ENCODE measurements at places on chromosomes 2 and 18.

DNA sequence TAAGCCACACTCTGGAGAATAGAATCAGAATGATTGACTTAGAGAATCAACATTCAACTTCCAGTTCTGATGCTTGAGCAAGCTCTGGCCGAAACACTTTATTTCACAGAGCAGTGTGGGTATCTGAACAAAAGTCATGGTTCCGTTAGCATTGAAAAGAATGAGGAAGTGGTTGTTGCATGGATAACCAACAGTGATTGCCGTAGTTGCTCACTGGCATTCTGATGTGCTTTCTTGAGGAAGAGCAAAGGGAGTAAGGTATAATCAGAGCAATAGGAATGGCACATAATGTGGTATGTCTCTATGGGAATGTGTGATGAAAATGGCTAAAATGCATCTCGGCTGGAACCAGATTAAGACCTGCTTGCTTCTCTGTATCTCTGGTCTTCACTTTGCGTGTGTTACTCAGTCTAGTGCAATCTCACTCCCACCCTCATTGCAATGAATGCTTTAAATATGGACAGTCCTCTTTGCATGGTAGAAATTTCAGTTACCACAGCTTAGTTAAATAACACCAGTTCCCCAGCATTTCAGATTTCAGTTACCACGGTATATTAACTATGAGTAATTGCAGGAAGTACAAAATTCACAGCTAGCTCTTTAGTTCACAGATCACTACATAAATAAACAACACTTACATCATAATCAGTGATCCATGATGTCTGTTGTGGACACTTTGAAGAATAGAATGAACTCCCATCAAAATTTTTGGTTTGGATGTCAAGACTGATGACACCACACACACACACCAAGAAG is 7.8 kb upstream of the RAB12 start:
- no peak for DNase-seq

- DNase-seq: no peak
These were observed 658.3 kb upstream of the NXPH2 start for GRCh38 chr2:139438478-139438877.

- no peak for DNase-seq
These were observed 27.2 kb downstream of the WIPF1 start for GRCh38 chr2:174570318-174570958.

DNA sequence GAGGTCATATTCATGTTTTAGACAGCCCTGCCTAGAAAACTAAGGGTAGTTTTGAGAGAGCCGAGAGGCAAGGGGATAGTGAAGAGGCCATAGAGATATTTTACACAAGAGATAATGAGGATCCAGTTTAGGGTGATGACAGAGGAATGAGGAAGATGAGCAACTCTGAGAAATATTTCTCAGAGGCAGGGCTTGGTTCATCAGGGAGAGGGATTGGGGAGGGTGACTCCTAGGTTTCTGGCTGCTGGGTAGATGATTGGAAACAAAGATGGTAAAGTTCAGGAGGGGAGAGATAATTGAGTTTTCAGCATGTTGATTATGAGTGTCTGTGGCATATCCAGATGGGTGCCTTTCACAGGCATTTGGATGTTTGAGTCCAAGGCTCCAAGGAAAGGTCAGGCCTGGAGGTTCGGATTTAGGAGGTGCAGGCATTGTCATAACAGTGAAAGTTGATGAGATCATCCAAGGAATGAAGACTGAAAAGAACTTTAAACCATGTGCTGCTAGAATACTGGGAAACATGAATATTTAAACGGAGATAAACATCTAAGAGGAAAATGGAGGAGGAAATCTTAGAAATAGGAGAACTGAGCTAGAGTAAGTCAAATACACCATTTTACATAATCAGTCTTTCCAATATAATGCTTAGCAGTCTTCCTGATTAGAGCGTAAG is 7.4 kb downstream of the MYL12B start:
- no peak for DNase-seq

DNA sequence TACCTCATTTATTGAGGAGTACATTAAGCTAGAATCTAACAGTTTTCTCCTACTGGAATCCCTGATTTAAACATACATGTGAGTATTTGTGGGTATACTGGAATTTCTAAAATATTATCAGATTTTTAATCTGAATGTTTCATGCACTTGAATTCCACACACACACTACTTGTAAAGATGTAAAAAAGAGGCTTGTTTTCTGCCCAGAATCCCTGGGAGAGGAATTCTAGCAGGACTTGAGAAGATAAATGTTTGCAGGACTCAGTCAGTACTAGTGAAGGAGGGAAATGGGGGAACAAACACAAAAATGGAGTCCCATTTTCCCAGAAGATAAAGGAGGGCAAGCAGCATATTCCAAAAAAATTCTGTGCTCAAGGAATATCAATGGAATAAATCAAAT is 17.0 kb downstream of the COL5A2 start:
- no peak for DNase-seq

- no peak for DNase-seq
These were observed 178.4 kb upstream of the EPAS1 start for GRCh38 chr2:46118656-46119371.

DNA sequence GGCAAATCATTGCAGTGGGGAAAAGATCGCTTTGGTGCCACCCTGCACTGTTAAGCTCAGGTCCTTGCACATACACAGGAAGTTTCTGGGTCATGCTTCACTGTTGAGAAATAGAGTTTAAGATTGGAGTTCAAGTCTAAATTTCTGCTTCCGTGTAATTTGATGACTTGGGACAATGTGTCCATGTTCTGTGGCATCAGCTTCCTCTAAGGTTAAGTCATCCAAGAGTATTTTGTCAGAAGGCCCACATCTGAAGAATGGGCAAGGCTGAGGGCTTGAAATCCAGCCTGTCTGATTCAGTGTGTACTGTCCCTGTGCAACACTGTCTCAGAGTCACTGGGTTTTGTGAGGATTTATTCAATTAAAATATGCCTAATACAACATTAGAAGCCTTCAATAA is 880.7 kb downstream of the SUCLG1 start:
- no peak for DNase-seq

GRCh38 chr2:48454504-48454903 is 75.5 kb upstream of the STON1 start:
- DNase-seq: no peak

- DNase-seq: no peak
These were observed 24.1 kb downstream of the REEP1 start for GRCh38 chr2:86313341-86313740.

DNA sequence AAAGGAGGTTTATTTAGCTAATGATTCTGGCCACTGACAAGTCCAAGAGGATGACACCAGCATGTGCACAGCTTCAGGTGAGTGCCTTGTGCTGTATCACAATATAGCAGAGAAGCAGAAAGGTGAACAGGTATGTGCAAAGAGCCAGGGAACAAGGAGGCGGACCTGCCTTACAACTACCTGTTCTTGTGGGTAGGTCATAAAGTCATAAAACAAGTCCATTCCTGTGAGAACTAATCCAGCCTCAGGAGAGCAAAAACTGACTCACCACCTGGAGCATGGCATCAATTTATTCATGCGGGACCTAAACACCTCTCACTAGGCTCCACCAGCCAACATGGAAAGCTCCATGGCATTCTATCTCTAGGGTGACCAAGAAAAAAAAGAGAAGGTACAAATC is 234.2 kb downstream of the ASXL3 start:
- DNase-seq: no peak

- no peak for DNase-seq
These were observed 187.6 kb upstream of the HNMT start for GRCh38 chr2:137776697-137777096.

DNA sequence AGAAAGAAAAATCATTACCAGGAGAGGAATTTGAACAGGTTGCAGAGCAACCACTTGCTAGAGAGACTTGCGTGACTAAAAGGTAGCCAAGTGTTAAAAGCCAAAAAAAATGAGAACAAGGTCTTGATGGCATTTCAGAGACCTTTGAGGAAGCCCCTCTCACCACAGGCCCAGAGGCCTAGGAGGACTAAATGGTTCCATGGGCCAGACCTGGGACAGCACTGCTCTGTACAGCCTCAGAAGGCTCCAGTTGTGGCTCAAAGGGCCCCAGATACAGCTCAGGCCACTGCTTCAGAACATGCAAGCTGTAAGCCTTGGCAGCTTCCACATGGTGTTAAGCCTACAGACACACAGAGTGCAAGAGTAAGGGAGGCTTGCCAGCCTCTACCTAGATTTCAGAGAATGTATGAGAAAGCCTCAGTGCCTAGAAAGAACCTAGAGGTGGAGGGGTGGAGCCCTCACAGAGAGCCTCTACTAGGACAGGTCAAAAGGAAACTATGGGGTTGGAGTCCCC is 15.3 kb downstream of the CNDP1 start:
- DNase-seq: no peak

GRCh38 chr18:35131387-35132020 is 90.3 kb downstream of the MAPRE2 start:
- no peak for DNase-seq

DNA sequence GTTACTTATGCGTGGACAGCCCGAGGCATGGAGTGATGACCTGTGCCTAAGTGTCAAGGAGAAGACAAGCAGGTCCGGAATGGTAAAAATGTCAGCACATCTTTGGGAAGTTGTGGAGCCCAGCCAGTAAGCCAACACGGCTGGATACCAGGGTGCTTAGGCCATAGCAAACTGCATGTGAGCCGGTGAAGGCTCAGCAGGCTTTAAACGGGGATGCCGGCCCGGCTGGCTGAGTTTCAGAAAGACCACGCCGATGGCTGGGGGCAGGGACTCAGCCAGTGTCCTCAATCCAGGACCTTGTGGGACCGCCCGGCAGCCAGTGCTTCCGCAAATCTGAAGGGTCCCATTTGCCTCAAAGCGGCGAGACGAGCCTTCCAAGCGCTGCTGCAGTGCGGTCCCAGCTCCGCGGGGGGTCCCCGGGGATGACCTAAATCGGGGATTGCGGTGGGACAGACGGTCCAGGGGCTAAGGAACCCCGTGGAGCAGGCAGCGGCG is 946 bp upstream of the AGAP1 start:
- DNase-seq: no peak

DNA sequence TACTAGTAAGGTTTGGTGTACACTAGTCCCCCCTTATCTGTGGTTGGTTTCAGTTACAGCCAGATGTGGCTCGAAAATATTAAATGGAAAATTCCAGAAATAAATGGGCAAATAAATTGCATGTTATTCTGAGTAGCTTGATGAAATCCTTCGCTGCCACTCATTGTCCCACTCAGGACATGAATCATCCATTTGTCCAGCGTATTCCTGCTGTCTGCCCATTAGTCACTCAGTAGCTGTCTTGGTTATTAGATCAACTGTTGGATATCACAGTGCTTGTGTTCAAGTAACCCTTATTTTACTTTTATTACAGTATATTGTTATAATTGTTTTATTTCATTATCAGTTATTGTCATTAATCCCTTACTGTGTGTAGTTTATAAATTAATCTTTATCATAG is 21.7 kb downstream of the ZDBF2 start:
- DNase-seq: no peak

GRCh38 chr2:124973396-124973795 is 948.3 kb downstream of the CNTNAP5 start:
- DNase-seq: no peak

DNA sequence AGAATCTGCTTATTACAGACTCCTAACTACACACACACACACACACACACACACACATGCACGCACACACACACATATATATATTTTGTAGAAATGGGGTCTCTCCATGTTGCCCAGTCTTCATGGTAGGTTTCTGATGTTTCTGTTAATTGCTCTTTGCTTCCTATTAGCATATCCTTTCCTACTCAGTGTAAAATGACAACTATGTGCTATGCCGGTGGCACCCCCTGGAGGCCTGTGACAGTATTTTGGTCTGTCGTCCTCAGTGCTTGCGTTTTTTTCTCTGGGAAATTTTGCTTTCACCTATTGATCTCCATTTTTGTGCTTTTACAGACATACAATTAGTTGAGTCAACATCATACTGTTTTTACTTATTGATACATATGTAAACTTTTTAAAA is 322.1 kb downstream of the LRRTM1 start:
- DNase-seq: no peak

DNA sequence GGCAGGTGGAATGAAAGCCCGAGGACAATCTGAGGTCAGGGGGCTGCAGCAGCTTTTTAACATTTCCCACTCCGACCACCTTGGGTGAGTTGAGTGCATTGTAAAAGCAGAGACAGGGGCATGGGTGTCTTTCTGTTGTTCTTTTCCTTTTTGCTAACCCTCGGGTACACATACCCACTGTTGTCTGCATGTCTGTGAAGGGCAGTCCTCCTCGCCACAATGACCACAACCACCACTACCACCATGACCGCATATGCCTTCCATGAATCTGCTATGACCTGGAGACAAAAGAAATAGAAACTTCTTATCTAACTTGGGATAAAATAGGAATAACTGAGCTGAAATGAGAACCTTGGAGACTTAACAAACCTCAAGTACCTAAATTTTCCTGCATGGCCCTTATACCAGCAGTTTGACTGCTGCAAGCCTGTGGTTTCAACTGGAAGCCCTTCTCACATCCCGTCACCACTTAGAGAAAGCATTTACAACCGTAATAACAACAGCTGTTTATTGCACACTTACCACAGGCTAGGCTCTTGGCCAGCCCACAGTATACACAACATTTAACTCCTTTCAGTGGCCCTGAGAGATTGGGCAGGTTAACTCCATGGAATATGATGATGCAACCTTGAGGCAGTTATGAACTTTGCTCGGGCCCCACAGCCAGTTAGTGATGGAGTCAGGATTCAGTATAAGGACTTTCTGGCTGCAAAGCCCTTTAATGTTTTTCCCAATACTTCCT is 80.3 kb downstream of the GYPC start:
- DNase-seq: no peak

DNA sequence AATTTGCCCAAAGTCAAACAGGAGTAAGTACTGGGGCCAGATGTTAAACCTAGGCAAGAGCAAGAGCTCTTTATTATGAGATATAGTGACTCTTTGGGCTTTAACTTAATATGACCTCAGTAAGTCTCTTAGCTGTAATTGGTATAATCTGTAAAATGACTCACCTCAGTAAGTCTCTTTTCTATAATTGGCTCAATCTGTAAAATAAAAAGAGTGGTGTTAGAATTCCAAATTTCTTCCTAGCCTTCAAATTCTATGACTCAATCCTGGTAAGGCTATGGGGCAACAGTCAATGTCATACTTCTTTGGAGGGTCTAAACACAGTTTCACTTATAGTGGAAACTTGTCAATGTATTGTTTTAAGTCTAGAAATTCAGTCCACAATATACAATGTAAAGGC is 1608.9 kb upstream of the PIK3C3 start:
- no peak for DNase-seq

DNA sequence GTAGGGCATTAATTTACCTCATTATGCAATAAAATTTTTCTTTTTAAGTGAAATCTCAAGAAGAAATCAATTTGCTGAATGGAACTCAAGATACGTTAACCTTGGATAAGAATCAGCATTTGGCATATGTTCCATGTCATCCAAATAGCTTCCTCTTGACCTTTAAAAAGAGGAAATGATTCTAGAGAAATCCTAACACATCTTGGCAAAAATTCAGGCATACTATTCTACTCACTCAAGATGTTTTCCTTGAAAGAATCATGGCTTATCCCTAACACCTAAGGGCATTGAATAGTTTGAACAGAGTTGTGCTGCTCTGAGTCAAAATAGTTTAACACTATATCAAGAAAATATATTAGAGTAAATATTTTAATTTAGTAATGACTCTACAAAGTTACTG is 678.0 kb downstream of the EPHA4 start:
- DNase-seq: no peak
